ENCODE measurements at places on chromosomes 5 and 9.

- DNase-seq = no peak
Measured at GRCh38 chr5:18744441-18744840, 1110.2 kb downstream of the TAF11L14 start.

DNA sequence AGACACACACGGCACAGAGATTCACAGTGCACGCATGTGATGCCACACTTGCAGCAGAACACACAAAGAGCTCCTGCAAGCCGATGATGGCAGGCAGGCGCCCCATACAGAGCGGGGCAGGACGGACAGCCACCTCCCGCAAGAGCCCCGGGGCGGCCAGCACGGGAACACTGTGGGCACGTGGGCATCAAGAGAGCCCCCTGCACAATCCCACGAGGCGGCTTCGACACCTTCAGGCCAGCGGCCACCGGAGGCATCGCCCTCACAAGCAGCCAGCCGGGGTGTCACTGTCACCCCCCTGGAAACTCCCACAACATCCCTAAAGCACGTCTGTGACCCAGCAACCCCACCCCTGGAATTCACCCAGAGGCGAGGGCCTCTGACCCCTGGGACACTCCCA lies 17.9 kb downstream of the TERT start:
- DNase-seq = no peak

DNA sequence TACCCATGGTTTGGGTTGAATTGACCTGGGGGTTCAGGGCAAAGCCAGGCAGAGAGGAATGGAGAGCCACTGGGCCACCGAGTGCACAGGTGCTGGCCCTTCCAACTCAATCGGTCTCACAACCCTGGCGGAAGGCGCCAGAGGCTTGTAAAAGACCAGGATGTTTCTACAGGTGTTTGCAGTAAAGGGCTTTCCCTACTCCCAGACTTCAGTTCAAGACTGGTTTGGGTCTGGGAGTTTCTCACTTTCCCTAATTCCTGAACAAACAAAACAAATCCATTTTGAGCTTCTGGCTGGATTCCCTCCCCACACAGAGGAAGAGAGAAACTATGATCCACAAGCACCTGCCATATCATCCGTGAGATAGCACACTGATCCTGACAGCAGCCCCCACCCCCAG lies 125.2 kb upstream of the KLF4 start:
- DNase-seq = no peak

DNA sequence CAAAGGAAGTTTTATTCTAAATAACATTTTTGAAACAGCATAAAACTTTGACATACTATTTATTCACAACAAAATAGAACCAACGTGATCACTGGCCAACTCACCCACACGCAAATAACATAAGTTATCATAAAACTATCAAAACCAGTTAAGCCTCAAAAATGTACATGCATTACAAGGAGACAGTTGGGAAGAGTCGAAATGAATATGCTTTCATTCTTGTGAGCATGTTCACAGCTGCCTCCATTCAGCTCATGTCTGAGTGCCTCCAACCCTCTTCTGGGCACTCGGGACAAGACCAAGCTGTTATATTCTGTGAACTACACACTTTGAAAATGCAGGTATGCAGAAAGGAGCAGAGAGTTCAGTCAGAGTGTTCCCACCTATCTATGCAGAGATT lies 284.9 kb downstream of the BNC2 start:
- no peak for DNase-seq

GRCh38 chr9:94602666-94603065 lies 9.0 kb upstream of the FBP2 start:
- DNase-seq = no peak

Measured in activated CD4-positive, alpha-beta T cell treated with anti-CD3 and anti-CD28 coated beads for 1 hour (primary cell).